Stimulated activated CD8-positive, alpha-beta memory T cell treated with anti-CD3 and anti-CD28 coated beads, Interleukin-4, amount 100 ng/mL, for 1 hour (primary cell): ENCODE measurements at places on chromosomes 2 and 18.

- no peak for DNase-seq
Measured at GRCh38 chr2:172819943-172820342, 84.3 kb downstream of the RAPGEF4 start.

DNA sequence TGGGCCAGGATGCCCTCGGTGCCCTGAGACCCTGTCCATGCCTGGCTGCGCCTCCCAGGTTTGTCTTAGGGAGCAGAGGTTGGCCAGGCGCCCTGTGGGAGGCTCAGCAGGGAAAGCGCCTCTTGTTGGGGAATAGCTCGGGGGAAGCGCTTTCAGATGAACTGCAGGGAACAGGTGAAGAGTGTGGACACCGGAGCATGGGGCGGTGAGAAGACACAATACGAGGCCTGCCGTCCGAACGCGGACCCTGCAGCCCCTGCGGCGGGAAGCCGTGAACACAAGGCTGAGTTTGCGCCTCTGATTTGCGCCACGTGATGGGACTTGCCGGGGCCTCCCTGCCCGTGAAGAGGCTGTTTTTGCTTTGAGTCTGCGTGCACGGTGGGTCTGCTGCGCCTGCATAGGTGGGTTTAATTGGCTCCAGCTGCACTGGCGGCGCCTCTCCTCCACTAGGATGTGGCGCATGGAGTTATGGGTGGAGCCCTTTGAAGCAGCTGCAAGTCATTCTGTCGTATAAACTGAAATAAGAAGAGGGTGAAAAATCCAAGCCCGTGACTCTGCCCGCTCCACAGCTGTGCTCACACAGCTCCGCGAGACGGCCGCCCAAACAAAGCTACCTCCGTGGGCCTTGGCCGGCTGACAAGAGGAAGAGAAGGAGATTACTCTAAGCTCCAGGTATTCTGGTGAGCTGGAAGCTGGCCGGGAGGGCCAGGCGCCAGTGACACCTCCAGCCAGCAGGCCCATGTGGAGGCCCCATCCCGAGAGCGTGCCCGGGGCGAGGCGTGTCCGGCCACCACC is 103.5 kb upstream of the CTDP1 start:
- DNase-seq: no peak

DNA sequence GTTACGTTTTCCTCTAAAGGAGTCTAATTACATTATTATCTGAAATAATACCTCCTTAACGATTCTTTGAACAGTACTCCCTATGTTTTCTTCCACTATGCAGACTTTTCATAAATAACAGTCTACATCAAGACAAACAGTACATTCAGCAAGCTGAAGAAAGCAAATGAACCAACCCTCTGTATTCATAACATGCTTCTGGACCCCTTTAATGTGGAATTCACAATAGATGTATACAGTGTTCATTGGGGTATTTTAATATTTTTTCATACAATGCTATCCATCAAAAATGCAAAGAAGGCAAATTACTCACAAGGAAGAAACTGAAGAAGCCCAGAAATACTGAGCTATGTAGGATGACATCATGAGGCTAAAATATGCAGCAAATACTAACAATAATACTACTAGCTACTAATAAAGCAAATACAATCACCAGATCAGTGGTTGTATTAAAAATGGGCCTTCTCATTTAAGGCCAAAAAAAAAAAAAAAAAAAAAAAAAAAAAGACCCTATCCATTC is 408.6 kb downstream of the MTX2 start:
- no peak for DNase-seq

DNA sequence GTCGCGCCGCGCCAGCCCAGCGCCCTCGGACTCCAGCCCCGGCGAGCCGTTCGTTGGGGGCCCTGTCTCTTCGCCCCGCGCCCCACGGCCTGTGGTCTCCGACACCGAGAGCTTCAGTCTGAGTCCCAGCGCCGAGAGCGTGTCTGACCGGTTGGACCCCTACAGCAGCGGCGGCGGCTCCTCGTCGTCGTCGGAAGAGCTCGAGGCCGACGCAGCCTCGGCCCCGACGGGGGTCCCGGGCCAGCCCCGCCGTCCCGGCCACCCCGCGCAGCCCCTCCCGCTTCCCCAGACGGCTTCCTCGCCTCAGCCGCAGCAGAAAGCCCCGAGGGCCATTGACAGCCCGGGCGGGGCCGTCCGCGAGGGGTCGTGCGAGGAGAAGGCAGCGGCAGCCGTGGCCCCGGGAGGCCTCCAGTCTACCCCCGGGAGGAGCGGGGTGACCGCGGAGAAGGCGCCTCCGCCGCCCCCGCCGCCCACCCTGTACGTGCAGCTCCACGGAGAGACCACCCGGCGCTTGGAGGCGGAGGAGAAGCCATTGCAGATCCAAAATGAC is 1.4 kb downstream of the PHLPP1 start:
- DNase-seq: no peak

DNA sequence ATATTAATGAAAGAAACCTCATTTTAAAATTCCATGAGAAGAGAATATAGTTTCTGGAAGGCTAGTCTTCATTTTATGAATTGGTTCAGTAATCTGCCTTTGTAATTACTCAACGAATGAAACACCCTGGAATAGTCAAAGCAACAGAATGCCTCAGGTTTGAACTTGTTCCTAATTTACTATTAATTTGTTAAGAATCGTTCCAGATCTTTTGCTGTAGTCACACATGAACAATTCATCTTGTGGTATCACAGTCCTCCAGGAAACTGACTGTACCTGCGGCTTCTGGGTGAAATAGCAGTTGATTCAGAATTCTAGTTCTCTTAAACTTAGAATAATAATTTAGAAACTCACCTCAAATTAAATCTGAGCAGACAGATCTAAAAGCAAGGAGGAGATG is 282.7 kb upstream of the MAP2 start:
- no peak for DNase-seq

DNA sequence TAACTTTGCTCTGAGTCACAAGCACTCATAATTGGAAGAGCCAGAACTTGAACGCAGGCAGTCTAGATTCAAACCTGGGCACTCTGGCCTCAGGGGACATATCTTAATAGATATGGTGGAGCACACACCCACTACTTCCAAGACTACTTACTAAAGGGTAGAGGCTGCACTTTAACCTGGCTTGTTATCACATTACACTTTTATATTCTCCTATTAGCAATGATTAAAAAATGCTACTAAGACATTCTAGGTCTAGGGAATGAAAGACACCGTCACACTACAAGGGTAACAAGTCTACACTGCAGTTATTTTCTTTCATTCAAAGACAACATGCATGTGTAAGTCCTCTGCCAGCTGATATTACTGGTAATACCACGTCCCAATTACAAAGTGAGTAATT is 258.8 kb downstream of the ZNF521 start:
- DNase-seq: no peak

DNA sequence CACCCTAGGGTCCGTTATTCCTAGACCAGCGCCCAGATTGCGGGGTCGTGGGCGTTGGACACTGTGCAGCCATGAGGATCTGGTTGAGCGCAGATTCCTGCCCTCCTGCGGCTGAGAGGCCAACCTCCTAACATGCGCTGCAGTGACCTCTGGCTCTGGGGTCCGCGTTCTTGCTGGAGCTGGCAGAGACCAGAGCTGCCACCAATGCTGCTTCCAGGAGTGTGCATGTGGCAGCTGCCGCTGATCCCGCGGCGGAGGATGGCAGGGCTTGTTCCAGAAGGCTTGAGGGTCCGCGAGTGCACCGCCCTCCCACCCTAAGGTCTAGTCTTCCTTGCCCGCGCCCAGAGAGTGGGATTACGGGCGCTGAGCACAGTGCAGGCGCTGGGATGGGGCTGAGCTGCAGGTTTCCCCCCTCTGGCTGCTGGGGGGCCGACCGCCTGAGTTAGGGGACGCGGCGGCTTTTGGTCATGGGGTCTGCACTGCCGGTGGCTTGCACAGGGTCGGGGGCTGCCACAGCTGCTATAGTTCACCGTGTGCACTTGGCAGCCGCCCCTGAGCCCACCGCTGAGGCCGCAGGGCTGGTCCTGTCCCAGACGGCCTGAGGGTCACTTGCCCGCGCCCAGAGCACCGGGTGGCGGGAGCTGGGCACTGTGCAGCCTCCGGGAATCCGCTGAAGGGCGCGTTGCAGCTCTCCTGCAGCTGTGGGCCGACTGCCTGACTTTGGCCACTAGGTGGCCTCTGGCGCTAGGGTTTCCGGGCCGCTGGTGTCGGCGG is 145.9 kb downstream of the CCDC74A start:
- DNase-seq: peak; percentile 28

GRCh38 chr2:23350041-23350791 is 34.8 kb upstream of the KLHL29 start:
- no peak for DNase-seq

- DNase-seq: no peak
Measured at GRCh38 chr18:25735459-25735858, 355.0 kb downstream of the SS18 start.

- no peak for DNase-seq
Measured at GRCh38 chr2:150788426-150789140, 301.1 kb upstream of the RND3 start.

DNA sequence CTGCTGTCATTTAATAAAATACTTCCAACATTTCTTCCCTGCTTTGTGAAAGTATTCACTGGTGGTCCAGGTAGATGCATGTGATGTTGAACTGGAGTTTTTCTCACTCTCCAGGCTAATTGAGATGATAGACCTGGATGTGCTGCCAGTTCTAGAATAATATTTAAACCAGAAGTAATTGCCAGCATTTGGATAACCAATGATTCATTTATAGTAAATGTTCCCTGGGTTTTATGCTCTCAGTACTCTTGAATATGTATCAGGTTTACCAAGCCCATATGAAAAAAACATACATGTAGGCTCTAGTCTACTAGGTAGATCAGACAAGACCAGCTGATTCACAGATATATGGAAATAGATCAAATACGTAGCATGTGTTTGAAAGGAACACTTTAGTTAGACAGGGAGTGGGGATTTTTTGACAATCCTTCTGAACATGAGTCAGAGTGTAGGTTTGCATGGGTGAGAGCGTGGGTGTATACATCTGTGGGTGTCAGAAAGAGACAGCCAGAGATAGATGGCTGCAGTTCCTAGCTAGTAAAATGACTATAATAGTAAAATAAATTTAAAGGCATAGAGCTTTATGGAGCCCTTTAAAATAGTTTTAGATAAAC is 115.1 kb downstream of the NAB1 start:
- no peak for DNase-seq

DNA sequence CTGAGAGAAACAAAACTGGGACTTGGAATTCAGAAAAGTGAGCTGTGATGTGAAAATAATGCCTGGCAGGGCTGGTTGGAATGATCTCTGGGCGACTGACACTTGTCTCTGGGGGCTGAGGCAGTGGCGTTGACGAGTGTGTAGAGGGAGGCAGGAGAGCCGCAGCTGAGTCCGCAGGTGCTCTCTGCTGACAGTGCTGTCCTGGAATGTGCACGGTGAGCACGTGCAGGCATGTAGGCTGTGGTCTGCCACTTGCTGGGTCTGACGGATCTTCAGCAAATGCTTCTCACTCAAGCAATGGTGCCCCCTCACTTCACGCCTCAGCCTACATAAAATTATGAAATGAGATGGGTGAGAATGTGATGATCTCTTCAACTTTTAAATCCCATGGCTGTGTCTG is 38.5 kb upstream of the ATP9B start:
- DNase-seq: no peak

DNA sequence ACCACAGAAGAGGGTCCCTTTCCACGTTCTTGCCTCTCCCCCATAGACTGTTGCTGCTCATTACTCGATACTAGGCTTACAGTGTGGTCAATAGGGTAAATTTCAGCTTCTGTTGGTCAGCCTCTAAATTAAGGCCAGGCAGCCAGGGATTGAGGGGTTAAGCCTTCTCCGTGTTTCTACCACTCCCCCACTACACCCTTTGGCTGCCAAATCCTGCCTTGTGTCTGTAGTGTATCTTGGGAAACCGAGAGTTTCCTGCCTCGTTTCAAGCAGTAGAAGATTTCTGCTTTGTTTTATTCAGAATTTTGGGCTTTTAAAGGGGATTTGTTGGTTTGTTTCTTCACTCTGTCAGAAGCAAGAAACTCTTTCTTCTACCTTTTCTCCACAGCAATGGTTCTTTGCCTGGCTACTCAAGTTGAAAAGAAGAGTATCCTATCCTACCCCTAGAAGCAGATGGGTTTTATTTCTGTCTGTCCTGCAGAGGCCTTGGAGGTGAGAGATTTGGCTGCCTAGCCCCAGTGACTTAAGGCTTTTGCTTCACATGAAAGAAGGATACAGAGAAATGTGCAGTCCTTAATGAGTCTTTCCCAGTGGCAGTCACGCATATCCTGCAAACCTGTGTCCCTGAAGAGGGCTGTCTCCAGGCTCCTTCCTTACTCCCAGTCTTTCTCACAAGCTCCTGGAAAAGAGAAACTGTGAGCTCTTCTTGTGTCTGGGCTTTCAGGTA is 261.5 kb upstream of the TANK start:
- no peak for DNase-seq

- DNase-seq: no peak
Measured at GRCh38 chr2:230805353-230806017, 59.3 kb upstream of the ITM2C start.

DNA sequence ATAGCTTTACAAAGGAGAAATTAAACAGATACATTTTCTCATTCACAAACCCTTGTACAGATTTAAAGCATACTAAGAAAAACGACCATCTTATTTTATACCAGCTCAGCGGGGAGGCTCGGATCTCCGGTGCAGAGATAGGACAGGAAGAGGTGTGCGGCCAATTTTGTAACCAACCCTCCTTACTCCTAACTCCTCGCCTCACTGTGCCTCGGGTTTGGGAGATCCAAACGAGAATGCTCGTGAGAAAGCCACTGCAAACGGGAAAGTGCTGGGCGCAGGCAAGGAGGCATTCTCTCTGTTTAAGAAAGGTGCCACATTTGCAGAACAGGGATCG is 1.2 kb downstream of the KDSR start:
- no peak for DNase-seq

DNA sequence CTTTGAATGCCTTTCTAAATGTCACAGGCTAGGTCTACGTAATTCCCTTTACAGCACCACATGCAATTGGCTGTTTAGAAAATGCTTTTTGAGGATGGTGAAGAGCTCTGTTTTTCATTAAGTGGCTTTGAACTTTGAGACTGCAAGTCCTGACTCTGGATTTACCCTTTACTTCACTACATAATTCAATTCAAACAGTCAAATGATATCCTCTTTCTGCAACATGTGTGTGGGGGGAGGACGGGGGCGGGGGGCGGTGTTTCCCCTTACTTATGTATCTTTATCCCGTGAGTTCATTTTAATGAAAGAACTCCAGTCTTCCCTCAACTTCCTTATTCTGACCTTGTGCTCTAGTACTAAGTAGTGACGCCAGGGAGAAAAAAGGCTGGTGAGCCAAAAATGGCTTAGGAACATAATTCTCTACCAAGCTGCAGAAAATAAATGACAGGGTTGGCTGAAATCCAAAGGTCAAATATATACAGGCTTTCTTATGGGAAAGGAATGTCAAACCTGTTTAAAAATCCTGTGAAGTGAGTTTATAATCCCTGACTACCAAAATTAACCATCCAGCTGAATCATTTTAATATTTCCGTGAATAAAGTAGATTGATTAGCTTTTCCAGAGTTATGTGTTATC is 119.6 kb downstream of the SLC8A1 start:
- DNase-seq: no peak
